ENCODE measurements at places on chromosomes 16 and 17. TPM values are rescaled to one million over a fixed set of nuclear protein-coding genes. Genes with fewer than 3 reads are reported as not detected.

GRCh38 chr17:43864161-43864984 is 17.4 kb downstream of the CD300LG start:
- no peaks in the 10 kb centered on the region for H3K27me3 ChIP-seq
- H3K4me3 ChIP-seq: no peak overlapping the region
- DNase-seq: no peak
- H3K27ac ChIP-seq: no peak overlapping the region
- H3K4me1 ChIP-seq: no peaks in the 10 kb centered on the region
- H3K36me3 ChIP-seq: no peaks in the 10 kb centered on the region

- DNase-seq: no peak
- H3K27ac ChIP-seq: no peak overlapping the region
Observed at GRCh38 chr16:31371619-31372484, 16.9 kb downstream of the ITGAX start.

DNA sequence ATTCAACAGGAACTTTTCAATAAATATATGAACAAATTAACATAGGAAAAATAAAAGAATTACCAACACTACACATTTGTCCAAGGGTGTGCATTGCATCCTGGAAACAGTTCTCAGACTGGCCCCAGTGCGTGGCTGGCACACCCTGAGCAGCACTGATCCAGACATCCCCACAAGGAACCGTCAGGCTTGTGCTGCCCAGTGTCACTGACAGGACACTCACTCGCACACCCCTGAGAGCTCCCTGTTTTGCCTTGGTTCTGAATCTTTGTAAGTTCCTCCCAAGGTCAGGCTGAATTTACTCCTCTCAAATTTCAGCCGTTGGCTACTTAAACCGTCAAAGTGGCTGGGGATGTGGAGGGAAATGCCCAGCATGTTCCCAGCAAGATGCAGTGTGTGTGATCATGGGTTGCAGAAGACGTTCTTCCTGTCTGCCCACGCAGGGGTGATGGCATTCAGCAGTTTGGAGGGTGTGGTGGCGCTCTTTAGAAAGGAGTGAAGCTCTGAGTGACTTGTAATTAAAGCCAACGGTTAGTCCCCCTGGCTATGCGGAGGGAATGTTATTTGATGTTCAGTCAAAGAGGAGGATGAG is 1.7 kb downstream of the MT2A start:
- no peaks in the 10 kb centered on the region for H3K27me3 ChIP-seq
- H3K4me3 ChIP-seq: peak overlapping the region; percentile 57
- DNase-seq: peak; percentile 49
- no peaks in the 10 kb centered on the region for H3K36me3 ChIP-seq
- H3K27ac ChIP-seq: peak overlapping the region; percentile 86

- H3K27me3 ChIP-seq: no peaks in the 10 kb centered on the region
- peak overlapping the region; percentile 73 for H3K27ac ChIP-seq
- H3K4me1 ChIP-seq: peaks cover 4% of the 10 kb centered on the region
Observed at GRCh38 chr16:77211880-77212740, 12.9 kb downstream of the SYCE1L start.

Gene DYNLRB2
- total RNA-seq: 43.5 TPM

GRCh38 chr17:38851434-38851833 is 2.1 kb downstream of the RPL23 start:
- H3K4me1 ChIP-seq: peaks cover 4% of the 10 kb centered on the region
- peak overlapping the region; percentile 47 for H3K4me3 ChIP-seq
- H3K27me3 ChIP-seq: no peaks in the 10 kb centered on the region
- no peaks in the 10 kb centered on the region for H3K36me3 ChIP-seq

DNA sequence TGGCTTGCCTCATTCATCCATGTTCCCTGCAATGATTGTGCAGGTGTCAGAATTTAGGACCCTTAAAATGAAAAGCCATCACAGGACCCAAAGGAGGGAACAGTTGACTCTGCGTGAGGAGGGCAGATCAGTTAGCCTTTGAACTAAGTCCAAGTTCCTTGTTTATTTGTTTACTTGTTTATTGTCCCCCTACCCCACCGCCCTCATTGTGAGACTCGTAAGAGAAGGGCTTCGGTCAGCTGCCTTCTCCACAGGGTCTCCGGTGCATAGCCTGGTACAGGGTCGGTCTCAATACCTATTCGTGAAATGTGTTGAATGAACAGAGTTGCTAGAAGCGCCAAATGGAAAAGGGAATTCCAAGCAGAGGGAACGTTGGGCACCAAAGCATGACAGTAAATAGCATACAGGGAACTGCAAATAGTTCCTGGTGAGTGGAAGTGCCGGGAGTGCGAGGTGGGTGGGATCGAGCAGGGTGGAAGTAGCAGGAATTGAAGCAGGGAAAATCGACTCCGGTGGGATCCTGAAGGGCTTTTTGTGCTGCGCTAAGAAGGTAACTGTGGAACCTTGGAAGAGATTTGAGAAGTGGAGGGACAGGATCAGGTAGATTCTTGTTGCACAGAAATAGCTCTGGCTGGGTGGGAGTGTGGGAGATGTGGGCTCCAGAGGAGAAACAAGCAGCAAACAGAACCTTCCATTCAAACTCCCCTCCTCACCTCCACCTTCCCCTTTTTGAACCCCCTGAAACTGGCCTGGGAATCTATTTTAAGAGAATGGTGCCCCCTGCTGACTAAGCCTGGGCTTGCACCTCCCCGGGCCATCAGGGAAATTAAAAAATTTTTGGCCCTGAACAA is 12.7 kb downstream of the SLC35B1 start:
- H3K27ac ChIP-seq: no peak overlapping the region
- no peaks in the 10 kb centered on the region for H3K36me3 ChIP-seq

DNA sequence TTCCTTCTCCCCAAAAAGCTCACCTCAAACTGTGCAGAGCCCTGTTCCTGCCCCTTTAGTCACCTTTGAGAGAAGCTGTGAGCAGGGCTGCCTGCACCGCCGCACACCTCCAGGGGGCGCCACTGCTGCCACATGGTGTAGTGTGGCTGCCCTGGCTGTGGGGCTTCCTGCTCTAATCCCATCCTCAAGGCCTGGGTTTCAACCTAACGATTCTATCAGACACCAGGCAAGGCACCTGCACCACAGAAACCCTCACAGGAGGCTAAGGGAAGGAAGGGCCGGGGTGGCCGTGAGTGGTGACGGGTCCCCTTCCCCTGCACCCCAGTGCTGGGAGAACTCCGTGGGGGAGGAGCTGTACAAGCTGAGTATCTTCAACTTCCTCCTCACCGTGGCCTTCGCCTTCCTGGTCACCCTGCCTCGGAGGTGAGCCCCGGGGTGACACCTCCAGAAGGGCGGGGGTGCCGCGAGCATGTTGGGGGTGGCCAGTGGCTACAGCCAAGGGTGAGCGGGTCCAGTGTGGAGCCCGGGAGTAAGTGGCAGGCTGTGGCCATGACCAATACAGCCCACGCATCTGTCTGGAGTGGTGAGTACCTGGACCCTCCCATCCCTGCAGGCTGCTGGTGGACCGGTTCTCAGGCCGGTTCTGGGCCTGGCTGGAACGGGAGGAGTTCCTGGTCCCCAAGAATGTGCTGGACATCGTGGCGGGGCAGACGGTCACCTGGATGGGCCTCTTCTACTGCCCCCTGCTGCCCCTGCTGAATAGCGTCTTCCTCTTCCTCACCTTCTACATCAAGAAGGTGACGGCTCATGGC is 7.0 kb downstream of the TMC8 start:
- no peaks in the 10 kb centered on the region for H3K4me1 ChIP-seq
- H3K4me3 ChIP-seq: no peak overlapping the region
- H3K27me3 ChIP-seq: no peaks in the 10 kb centered on the region
- DNase-seq: no peak
- no peaks in the 10 kb centered on the region for H3K36me3 ChIP-seq

Gene GNG13
- not detected for total RNA-seq

DNA sequence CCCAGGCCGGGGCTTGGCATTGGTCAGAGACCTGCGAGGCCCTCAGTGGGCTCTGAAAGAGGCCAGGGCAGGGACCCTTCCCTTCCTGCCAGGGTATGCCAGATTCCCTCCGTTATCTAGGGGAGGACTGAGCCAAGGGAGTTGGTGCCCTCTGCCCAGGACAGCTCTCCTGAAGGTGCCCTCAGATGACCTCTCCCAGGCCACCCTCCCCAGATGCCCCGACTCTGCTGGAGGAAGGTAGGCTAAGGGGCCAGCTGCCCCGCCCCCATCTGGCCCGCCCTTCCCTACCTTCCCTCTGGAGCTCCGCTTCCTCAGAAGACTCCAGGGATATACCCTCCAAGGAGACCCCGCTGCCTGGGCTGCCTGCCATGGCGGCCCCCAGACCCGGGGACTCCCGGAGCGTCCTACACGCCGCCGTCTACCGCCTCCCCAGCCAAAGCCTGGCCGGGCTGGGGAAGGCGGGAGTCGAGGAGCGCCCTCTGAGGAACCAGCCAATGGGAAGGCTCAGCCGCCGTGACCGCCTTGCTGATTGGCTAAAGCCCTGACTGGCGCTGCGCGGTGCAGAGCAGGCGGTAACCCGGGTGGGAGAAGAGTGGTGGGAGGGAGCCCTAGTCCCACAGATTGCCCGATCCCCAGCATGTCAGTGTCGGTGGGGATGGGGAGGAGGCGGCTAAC is 7.0 kb downstream of the MPP2 start:
- DNase-seq: peak; percentile 75
- H3K27ac ChIP-seq: no peak overlapping the region
- no peaks in the 10 kb centered on the region for H3K27me3 ChIP-seq
- H3K4me3 ChIP-seq: peak overlapping the region; percentile 26
- H3K4me1 ChIP-seq: no peaks in the 10 kb centered on the region

GRCh38 chr17:31433091-31433790 is 41.8 kb downstream of the RAB11FIP4 start:
- no peak overlapping the region for H3K4me3 ChIP-seq
- no peaks in the 10 kb centered on the region for H3K27me3 ChIP-seq
- no peaks in the 10 kb centered on the region for H3K4me1 ChIP-seq
- H3K27ac ChIP-seq: no peak overlapping the region
- H3K36me3 ChIP-seq: no peaks in the 10 kb centered on the region
- no peak for DNase-seq

- no peak overlapping the region for H3K4me3 ChIP-seq
- H3K36me3 ChIP-seq: peaks cover 27% of the 10 kb centered on the region
- H3K27ac ChIP-seq: no peak overlapping the region
- no peaks in the 10 kb centered on the region for H3K4me1 ChIP-seq
- H3K27me3 ChIP-seq: no peaks in the 10 kb centered on the region
Observed at GRCh38 chr16:70665806-70666735, 19.7 kb downstream of the IL34 start.

Gene OR3A2
- total RNA-seq: 7.9 TPM

- H3K4me3 ChIP-seq: no peak overlapping the region
- H3K4me1 ChIP-seq: no peaks in the 10 kb centered on the region
- H3K27me3 ChIP-seq: no peaks in the 10 kb centered on the region
- no peak overlapping the region for H3K27ac ChIP-seq
- no peaks in the 10 kb centered on the region for H3K36me3 ChIP-seq
Observed at GRCh38 chr17:35286120-35286781, 43.4 kb downstream of the SLFN5 start.

Gene TBC1D3I
- total RNA-seq: not detected

GRCh38 chr17:59361916-59362810 is 30.7 kb downstream of the YPEL2 start:
- H3K36me3 ChIP-seq: no peaks in the 10 kb centered on the region
- no peaks in the 10 kb centered on the region for H3K27me3 ChIP-seq
- H3K27ac ChIP-seq: peak overlapping the region; percentile 9
- peaks cover 21% of the 10 kb centered on the region for H3K4me1 ChIP-seq
- no peak for DNase-seq

DNA sequence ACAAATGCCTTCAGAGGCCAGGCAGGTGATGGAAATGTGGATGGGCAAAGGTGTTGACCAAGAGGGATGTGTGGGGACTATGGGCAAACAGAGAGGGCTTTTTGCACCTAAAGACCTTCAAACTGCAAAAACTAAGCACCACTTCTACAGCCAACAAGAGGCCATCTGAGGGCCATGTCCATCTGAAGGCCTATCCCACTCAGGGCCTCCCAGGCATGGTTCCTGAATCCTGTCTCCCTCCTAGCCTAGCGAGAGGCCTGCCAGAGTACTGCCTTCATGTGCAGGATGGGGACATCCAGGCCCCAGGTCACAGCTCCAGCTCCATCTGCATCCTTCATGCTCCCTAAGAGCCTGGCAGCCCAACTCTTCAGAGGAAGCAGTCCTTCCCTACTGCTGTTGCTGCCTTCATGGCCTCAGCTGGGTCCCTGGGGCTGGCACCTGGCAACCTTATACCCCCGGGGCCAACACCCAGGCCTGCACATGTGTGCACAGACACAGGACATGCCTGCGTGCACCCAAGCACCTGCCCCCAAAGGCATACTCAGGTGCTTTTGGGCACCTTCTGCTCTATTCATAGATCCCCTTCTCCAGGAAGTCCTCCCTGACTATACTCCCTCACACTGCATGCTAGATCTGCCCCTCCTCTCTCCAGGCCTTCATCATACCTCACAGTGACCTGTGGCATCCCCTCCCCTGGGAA is 95.2 kb downstream of the C16orf78 start:
- no peaks in the 10 kb centered on the region for H3K36me3 ChIP-seq
- H3K27me3 ChIP-seq: no peaks in the 10 kb centered on the region
- no peaks in the 10 kb centered on the region for H3K4me1 ChIP-seq
- no peak overlapping the region for H3K27ac ChIP-seq
- DNase-seq: no peak

Gene FAM222B
- total RNA-seq: 14.9 TPM

GRCh38 chr17:42623732-42624596 is 14.5 kb downstream of the TUBG1 start:
- H3K27me3 ChIP-seq: no peaks in the 10 kb centered on the region
- no peak overlapping the region for H3K4me3 ChIP-seq
- no peaks in the 10 kb centered on the region for H3K36me3 ChIP-seq
- no peaks in the 10 kb centered on the region for H3K4me1 ChIP-seq
- H3K27ac ChIP-seq: peak overlapping the region; percentile 54
- DNase-seq: peak; percentile 75

Gene IGF2BP1
- 10.9 TPM for total RNA-seq

DNA sequence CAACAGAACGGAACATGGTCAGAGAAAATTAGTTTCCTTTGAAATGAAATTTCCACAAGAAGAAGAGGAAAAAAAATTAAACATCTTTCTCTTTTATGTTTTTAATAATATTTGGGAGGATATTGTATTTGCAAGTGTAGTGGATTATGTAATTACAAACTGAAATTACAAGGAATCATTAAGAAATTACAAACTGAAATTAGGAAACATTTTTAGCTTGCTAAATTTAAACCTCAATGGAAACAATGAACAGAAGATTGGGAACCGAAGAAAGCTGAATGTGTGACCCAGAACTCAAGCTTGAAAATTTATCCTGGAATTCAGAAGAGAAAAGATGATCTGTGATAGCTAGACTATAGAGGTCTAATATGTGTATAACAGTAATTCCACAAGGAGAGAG is 4.4 kb upstream of the PIK3R5 start:
- no peaks in the 10 kb centered on the region for H3K4me1 ChIP-seq
- no peaks in the 10 kb centered on the region for H3K36me3 ChIP-seq

- H3K4me3 ChIP-seq: no peak overlapping the region
- no peaks in the 10 kb centered on the region for H3K4me1 ChIP-seq
- no peaks in the 10 kb centered on the region for H3K36me3 ChIP-seq
- no peaks in the 10 kb centered on the region for H3K27me3 ChIP-seq
Observed at GRCh38 chr17:57640079-57640478, 105.0 kb downstream of the CCDC182 start.

- H3K27ac ChIP-seq: no peak overlapping the region
- H3K27me3 ChIP-seq: no peaks in the 10 kb centered on the region
- H3K4me1 ChIP-seq: no peaks in the 10 kb centered on the region
- DNase-seq: no peak
- H3K36me3 ChIP-seq: no peaks in the 10 kb centered on the region
Observed at GRCh38 chr16:29714972-29715371, 30.8 kb downstream of the C16orf54 start.

Measured in prostate gland (tissue), 2 donors.